HepG2 (cell line): ENCODE measurements at places on chromosomes 11 and 22. TPM values are rescaled to one million over a fixed set of nuclear protein-coding genes. Genes with fewer than 3 reads are reported as not detected.

CHRDL2 gene
- not detected in 2 replicates for total RNA-seq

OR52I1 gene
- not detected in 2 replicates for total RNA-seq

DNA sequence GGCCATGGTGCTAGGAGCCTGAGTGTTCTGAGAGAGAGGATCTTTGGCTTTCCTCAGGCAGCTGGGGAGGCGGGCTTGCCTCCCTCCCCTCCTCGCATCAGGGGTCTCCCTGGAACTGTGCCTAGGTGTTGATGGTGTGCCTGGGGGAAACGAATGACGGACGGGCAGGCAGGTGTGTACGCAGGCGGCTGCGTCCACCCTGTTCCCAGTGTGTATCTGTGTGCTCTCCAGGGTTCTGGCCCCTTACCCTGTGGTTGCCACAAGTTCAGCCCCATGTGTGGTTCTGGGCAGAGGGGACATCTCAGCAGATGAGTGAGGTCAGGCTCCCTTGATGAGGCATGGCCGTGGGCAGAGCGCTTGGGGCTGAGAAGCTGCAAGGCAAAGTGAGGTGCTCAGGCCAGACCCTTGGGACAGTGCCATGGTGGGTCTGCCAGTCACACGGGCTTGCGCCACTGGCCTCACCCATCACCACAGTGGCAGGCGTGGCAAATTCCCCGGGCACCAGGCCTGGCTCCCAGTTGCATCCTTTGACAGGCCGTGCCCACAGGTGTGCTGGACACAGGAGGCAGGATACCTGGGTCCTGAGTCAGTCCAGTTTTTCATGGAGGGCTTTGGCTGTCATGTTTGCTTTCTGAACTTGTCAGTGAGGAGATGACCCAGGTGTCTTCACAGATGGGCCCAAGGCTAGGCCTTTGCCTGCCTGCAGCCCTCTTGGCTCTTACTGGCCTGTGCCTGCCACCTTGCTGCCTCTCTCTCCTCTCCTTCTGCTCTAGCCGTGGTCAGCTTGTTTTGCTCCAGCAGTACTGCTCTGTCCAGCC lies 27.3 kb downstream of the GNAZ start:
- no peak for DNase-seq

MAML2 gene
- 2.3 and 2.9 TPM in 2 replicates for total RNA-seq

ARHGAP8 gene
- 0.07 and 0.17 TPM in 2 replicates for total RNA-seq

PLAAT5 gene
- total RNA-seq, result not detected in 2 replicates

- peak; percentile 53 for DNase-seq
Observed at GRCh38 chr11:78022397-78023396, at the start of gene KCTD14. Gene KCTD14, minus strand, starts transcription at chr11:78023276. Its CDS starts 27 bp downstream, at chr11:78023249.

APLP2 gene
- 154 and 315 TPM in 2 replicates for total RNA-seq

TNNT3 gene
- not detected in 2 replicates for total RNA-seq

CCDC81 gene
- 0.15 and 0.18 TPM in 2 replicates for total RNA-seq

DNA sequence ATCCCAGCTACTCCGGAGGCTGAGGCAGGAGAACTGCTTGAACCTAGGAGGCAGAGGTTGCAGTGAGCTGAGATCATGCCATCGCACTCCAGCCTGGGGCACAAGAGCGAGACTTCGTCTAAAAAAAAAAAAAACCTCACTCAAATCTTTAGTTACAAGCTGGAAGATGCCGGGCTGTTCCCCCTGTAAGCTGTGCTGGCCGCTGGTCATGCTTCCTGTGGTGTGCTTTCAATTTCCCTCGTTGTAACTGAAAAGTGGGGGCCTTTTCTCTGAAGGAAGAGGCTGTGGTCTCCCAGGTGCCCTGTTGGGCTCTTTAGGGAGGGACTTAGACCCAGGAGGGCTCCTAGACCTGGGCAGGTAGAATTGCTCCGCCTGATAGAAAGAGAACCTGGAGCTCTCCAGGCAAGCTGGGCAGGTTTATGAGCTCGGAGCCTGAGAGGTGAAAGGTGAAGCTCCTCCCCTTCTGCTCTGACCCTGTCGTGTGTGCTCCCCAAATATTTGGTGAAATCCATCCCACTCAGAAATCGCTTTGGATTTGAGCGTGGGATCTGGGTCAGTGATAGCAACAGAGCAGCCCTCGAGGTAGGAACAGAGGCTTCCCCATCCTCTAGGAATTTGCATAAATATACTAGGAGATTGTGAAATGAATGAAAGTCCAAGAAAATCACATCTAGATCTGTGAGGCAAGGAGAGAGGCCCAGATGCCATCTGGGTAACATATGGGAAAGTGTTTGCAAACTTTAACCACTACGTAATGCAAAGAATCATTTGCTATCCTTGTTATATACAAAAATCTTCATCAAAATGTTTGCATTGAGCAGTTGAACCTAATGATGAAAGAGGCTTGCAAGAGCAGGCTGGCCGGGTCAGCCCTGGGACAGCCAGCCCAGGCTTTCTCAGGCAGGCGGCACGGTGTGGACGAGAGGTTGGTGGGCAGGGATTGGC lies 154.3 kb downstream of the FBXO7 start:
- peak; percentile 55 for DNase-seq

DNA sequence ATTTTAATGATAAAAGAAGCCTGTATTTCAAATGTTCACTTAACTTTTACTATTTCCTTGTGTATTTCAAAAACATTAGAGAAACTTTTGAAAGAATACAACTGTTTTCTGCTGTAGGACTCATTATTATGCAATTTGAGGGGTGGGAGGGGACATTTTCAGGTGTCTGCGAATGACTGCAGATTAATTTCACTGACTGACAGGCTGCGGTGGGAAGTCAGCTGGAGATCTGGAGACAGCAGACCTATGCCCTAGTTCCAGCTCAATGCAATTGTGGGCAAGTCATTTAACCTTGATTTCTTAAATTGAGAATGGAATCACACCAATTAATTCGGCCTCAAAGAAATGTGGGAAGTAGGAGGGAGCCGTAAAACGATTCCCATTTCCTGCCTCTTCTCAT lies 128.7 kb downstream of the ARL14EP start:
- DNase-seq, result no peak

DEUP1 gene
- total RNA-seq, result not detected in 2 replicates
